Omental fat pad (tissue), 4 donors: ENCODE measurements at places on chromosomes 7 and 10.

DNA sequence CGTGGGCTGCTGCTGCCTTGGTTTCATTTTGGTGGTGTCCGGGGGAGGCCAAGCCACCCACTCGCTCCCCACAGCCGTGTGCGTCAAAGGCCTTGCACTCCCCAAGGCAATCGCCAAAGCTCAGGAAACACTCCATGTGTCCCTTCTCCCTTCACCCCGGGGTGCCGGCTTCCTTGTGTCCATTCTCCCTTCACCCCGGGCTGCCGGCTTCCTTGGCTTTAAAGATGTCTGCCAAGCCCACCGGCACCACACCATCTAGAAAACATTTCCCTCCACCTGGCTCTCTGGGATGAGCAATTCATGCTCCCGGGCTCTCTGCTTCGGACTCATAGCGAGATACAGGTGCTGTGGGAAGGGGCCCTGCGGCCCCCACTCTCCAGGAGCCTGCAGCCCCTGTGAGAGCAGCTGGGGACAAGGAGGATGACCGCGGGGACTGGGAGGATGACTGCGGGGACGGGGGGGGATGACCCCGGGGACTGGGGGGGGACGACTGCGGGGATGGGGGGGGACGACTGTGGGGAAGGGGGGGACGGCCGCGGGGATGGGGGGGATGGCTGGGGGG is 322.1 kb downstream of the DNAJB6 start:
- DNase-seq = no peak

DNA sequence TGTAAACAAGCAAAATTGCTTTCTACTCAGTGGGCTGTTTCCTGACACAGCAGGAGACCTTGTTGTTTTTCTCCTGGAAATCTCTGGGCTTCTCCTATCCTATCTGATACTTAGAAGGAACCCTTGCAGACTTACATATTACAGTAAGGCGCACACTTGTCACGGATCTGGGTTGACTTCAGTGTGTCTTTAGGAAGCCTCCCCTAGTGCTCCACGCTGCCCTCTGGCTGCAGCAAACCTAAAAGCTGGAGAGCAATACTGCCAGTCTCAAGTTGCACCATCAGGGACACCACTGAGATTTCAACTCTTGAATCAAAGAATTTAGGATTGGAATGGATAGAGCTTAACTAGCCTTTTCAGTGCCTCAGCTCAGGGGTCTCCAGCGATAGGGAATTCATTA is 495.3 kb downstream of the LRMDA start:
- no peak for DNase-seq

DNA sequence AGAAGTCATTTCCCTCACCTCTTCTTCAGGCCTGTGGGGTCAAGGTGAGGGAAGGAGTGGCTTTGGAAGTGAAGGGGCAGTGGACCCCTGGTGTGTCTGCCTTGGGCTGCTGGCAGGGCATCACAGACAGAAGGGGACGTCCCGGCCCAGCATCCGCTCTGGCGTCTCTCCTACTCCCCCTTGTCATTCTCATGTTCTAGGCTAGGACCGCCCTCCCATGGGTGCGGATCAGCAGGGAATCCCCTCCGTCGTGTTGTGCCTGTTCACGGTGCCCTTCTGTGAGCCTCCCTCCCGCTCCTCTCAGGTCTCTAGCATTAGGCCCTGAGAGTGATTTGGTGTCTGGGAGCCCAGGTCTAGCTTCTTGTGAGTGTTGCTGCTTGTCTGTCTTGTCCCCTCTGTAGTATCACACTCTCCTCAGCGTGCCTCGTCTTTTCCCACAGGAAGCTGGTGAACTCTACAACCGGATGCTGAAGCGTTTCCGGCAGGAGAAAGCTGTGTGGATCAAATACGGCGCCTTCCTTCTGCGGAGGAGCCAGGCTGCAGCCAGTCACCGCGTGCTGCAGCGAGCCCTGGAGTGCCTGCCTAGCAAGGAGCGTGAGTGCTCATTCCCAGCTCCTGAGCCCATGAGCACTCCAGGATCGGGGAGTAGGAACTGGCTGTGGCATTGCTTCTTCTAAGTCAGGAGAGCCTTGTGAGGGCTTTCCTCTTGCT is 8.5 kb downstream of the CALHM2 start:
- DNase-seq = no peak

- DNase-seq = no peak
These were observed 43.8 kb upstream of the CSTF2T start for GRCh38 chr10:51743146-51743545.

DNA sequence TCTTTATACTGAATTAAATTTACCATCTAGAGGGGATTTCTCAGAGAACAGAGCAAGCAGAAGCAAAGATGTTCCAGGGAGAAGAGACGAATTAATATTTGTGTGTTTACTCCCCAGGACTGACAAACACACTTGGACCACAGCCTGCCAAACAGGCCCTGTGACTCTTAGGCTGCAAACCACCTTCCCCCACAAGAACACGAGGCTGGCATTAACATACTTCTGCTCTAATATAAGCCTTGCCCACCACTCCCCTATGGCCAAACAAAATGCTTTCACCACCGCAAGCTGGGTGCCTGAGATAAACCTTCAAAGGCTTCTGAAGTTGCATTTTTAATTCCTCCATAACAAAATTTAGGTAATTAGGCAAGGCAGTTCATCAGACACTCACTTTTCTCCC is 88.4 kb downstream of the FGFR2 start:
- no peak for DNase-seq
